Stimulated activated memory B cell treated with anti-CD40 and anti-IgM and Interleukin-4, amounts not matched to agents 10 μg/mL and 1 μg/mL and 100 μg/mL, for 72 hours (primary cell): ENCODE measurements at places on chromosomes 3 and 15.
A peak's percentile ranks its signal among the peaks of the same experiment; 100 is the strongest.

- H3K4me1 ChIP-seq: peaks cover 6% of the 10 kb centered on the region
- no peak overlapping the region for H3K4me3 ChIP-seq
- peaks cover 36% of the 10 kb centered on the region for H3K27me3 ChIP-seq
- H3K36me3 ChIP-seq: no peaks in the 10 kb centered on the region
Observed at GRCh38 chr3:126538966-126539365, 15.0 kb downstream of the CHST13 start.

GRCh38 chr15:91223863-91224262, 123.8 kb downstream of the SV2B start:
- no peak overlapping the region for H3K27ac ChIP-seq
- ATAC-seq: no peak
- H3K27me3 ChIP-seq: peaks cover 44% of the 10 kb centered on the region
- no peak overlapping the region for H3K4me3 ChIP-seq
- no peaks in the 10 kb centered on the region for H3K36me3 ChIP-seq

- H3K4me3 ChIP-seq: no peak overlapping the region
- H3K27ac ChIP-seq: no peak overlapping the region
- peaks cover 40% of the 10 kb centered on the region for H3K36me3 ChIP-seq
- H3K27me3 ChIP-seq: no peaks in the 10 kb centered on the region
- peaks cover 10% of the 10 kb centered on the region for H3K4me1 ChIP-seq
Observed at GRCh38 chr3:47440131-47440530, 35.6 kb downstream of the SCAP start.

GRCh38 chr15:57273402-57273801, 102.9 kb upstream of the CGNL1 start:
- ATAC-seq: no peak
- no peak overlapping the region for H3K4me3 ChIP-seq
- peak overlapping the region; percentile 33 for H3K27ac ChIP-seq
- H3K4me1 ChIP-seq: peaks cover 21% of the 10 kb centered on the region

DNA sequence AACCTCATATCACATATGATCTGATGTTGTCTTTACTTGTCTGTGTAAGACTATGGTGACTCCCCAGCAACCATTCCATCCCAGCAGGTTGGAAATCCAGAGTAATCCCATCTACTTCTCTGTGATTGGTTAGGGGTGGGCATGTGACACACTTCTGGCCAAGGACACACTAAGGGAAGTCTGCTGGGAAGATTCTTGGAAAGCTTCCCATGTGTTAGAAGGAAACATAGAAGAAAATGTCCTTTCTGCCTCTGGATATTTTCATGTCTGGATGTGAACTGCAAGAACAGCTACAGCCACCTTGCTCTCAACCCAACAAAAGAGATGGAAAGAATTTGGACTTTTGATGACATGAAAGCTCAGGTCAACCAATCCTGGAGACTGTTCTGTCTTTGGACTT, 2.6 kb upstream of the UBE2Q2 start:
- H3K4me1 ChIP-seq: peaks cover 16% of the 10 kb centered on the region
- no peak for ATAC-seq
- H3K27ac ChIP-seq: no peak overlapping the region
- no peak overlapping the region for H3K4me3 ChIP-seq

- no peak for ATAC-seq
- H3K27me3 ChIP-seq: no peaks in the 10 kb centered on the region
- H3K4me1 ChIP-seq: peaks cover 54% of the 10 kb centered on the region
- peaks cover 5% of the 10 kb centered on the region for H3K36me3 ChIP-seq
- H3K27ac ChIP-seq: no peak overlapping the region
Observed at GRCh38 chr15:73629798-73630429, 3.3 kb downstream of the NPTN start.

- no peaks in the 10 kb centered on the region for H3K4me1 ChIP-seq
- H3K27ac ChIP-seq: no peak overlapping the region
- no peak for ATAC-seq
- peaks cover 17% of the 10 kb centered on the region for H3K27me3 ChIP-seq
Observed at GRCh38 chr3:32359766-32360492, 31.7 kb upstream of the CMTM7 start.

GRCh38 chr3:95408464-95408862, 1345.6 kb downstream of the NSUN3 start:
- ATAC-seq: no peak
- H3K27me3 ChIP-seq: no peaks in the 10 kb centered on the region
- no peak overlapping the region for H3K27ac ChIP-seq
- H3K4me1 ChIP-seq: no peaks in the 10 kb centered on the region
- no peak overlapping the region for H3K4me3 ChIP-seq

DNA sequence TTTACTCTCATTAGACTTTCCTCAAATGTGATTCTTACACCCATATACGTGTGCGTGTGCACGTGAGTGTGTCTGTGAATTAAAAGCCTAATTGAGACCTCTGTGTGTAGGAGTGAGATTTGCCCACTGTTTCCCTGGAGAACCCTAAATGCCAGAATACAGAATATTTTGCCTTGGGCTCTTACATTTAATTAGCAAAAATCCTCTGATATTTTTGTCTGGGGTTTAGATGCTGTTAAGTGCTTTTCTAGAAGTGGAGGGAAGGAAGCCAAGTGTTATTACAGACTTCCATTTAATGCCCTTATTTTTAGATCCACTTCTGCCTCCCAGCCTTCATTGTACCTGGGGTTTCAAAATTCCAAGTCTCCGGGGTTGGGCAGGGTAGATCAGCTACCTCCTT, 17.8 kb downstream of the ZNF35 start:
- no peaks in the 10 kb centered on the region for H3K4me1 ChIP-seq
- H3K36me3 ChIP-seq: peaks cover 42% of the 10 kb centered on the region
- ATAC-seq: no peak
- no peak overlapping the region for H3K27ac ChIP-seq
- H3K27me3 ChIP-seq: no peaks in the 10 kb centered on the region
- no peak overlapping the region for H3K4me3 ChIP-seq

DNA sequence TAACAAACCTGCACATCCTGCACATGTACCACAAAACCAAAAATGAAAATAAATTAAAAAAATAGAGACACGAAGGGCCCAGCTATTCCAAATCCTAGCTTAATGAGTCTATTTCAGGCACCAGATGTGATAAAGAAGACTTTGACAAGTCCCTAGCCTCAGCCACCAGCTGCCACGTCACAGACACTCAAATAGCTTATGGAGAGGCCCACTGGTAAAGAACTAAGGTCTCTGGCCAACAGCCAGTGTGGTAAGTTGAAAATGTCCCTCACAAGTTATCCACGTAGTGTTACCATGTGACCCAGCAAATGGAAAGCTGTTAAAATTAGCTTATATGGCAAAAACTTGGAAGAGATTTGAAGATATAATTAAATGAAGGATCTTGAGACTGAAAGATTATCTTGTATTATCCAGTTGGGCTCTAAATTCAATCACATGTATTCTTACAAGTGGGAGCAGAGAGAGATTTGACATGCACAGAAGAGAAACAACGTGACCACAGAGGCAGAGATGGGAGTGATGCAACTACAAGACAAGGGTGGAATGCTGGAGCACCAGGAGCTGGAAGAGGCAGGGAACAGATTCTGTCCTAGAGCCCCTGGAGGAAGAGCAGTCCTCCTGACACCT, 10.9 kb downstream of the ACSBG1 start:
- H3K4me3 ChIP-seq: no peak overlapping the region
- H3K27me3 ChIP-seq: no peaks in the 10 kb centered on the region
- no peaks in the 10 kb centered on the region for H3K36me3 ChIP-seq
- ATAC-seq: no peak
- H3K4me1 ChIP-seq: no peaks in the 10 kb centered on the region
- no peak overlapping the region for H3K27ac ChIP-seq

GRCh38 chr3:149090907-149091306, 4.6 kb upstream of the HLTF start:
- H3K36me3 ChIP-seq: no peaks in the 10 kb centered on the region
- H3K4me3 ChIP-seq: no peak overlapping the region
- H3K27me3 ChIP-seq: no peaks in the 10 kb centered on the region
- H3K4me1 ChIP-seq: peaks cover 32% of the 10 kb centered on the region

- no peaks in the 10 kb centered on the region for H3K36me3 ChIP-seq
- H3K4me1 ChIP-seq: peaks cover 37% of the 10 kb centered on the region
- no peak for ATAC-seq
- H3K27me3 ChIP-seq: no peaks in the 10 kb centered on the region
- H3K27ac ChIP-seq: peak overlapping the region; percentile 14
Observed at GRCh38 chr15:31276596-31277298, 49.9 kb upstream of the KLF13 start.

DNA sequence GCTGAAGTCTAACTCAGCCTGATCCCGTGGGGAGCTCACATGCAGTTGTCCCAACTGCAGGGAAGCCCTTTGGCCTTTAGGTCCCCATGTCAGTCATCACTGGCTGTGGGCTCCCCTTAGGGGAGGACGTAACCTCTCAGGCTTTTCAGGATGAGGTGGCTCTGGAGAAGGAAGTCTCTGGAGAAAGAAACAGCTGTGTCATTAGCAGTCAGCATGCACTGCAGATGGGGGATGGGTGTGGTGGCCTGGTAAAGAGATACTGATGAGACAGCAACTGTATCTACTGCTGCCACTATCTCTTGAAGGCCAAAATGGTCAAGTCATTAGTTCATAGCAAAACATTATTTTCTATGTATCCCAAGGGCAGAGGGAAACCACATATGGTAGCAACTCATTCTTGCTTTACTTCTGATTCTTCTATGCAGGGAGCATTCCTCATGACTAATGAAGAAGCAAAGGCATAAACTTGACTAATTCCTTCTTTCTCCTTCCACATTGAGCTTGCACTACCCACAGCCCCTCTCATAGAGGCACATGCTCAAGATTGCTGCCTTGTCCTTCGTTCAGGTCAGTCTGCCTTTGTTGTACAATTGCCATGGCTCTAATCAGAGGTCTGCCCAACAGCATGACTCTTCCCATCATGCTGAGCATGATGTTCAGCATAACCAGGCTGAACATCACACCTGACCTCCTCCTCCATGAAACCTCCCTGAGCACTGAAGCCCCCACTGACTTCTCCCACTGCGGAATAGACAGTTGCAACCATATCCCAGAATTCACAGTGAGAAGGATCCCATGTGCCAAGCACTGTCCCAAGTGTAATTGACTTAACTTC, 47.8 kb upstream of the TMEM158 start:
- H3K4me1 ChIP-seq: no peaks in the 10 kb centered on the region
- H3K27ac ChIP-seq: no peak overlapping the region
- H3K4me3 ChIP-seq: no peak overlapping the region
- no peaks in the 10 kb centered on the region for H3K36me3 ChIP-seq
- peaks cover 69% of the 10 kb centered on the region for H3K27me3 ChIP-seq

GRCh38 chr3:156413293-156413892, 141.5 kb downstream of the SSR3 start:
- no peak overlapping the region for H3K27ac ChIP-seq
- H3K27me3 ChIP-seq: peaks cover 21% of the 10 kb centered on the region
- no peak for ATAC-seq
- H3K4me1 ChIP-seq: no peaks in the 10 kb centered on the region
- no peak overlapping the region for H3K4me3 ChIP-seq
- H3K36me3 ChIP-seq: no peaks in the 10 kb centered on the region

DNA sequence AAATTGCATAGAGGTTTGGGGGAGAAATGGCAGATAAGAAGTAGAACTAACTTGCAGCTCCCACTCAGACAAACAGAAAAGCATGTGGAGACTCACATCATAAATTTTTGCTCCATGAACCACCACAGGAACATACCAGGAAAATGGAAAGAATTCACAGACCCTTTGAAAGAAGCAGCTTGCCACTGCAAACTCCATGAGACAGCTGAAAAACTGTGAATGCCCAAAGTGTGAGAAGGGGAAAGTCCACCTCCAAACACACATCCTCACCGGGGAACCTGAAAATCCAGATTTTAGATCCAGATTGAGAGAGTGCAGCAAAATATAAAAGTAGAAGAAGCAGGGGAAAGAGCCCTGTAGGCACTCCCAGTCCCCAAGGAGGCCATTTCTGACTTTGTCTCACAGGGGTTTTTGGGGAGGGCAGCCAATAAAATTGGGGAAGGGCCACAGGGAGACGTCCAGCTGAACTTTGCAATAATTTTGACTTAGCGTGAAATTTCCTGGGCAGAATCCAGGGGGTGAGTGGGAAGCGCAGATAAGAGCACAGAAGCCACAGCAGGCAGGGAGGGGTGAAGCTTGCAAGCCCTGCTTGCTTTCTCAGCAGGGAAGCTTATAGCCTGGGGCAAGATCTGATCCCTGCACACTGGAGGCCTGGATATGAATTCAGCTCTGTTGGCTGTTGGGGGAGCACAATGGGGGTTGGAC, 183.4 kb upstream of the UBE2E2 start:
- no peak overlapping the region for H3K27ac ChIP-seq
- no peaks in the 10 kb centered on the region for H3K36me3 ChIP-seq
- no peak for ATAC-seq
- no peaks in the 10 kb centered on the region for H3K4me1 ChIP-seq

DNA sequence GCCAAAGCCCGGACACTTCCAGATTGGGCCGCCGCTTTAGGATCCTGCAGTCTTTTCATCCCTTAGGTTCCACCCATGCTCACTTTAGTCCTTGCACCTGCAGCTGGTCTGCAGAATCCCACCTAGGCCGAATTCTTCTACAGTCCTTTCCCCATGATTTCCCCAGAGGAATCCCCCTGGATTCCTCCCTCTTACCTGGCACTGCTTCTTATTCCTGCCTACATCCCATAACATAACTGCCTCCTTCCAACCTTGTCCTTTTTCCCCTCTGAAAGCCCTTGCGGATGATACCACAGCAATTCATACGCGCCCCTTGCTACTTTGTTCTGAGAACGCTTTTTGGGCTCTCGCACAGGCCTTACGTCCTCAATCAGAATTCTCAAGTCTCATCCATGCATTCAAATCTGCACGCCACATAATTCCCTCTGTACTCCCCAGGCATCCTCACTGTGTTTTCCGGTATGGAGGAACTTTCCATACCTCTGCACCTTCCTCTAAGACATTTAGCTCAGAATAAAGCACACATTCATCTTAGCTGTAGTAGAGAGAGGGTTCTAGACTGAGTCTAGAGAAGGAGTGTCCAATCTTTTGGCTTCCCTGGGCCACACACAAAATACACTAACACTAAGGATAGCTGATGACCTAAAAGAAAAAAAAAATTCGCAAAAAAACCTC, 619 bp downstream of the EIF2AK4 start:
- peak overlapping the region; percentile 88 for H3K4me3 ChIP-seq
- H3K27ac ChIP-seq: peak overlapping the region; percentile 83
- H3K36me3 ChIP-seq: peaks cover 25% of the 10 kb centered on the region

- ATAC-seq: no peak
- H3K27ac ChIP-seq: no peak overlapping the region
- H3K27me3 ChIP-seq: no peaks in the 10 kb centered on the region
- H3K4me1 ChIP-seq: no peaks in the 10 kb centered on the region
- no peak overlapping the region for H3K4me3 ChIP-seq
- H3K36me3 ChIP-seq: no peaks in the 10 kb centered on the region
Observed at GRCh38 chr3:148625991-148626390, 71.7 kb upstream of the AGTR1 start.

- ATAC-seq: no peak
- no peaks in the 10 kb centered on the region for H3K4me1 ChIP-seq
- H3K27ac ChIP-seq: no peak overlapping the region
- H3K4me3 ChIP-seq: no peak overlapping the region
- H3K27me3 ChIP-seq: peaks cover 3% of the 10 kb centered on the region
Observed at GRCh38 chr15:78220713-78221112, 13.7 kb downstream of the ACSBG1 start.

GRCh38 chr3:182284793-182285192, 508.5 kb upstream of the ATP11B start:
- ATAC-seq: no peak
- no peaks in the 10 kb centered on the region for H3K4me1 ChIP-seq
- H3K27me3 ChIP-seq: no peaks in the 10 kb centered on the region
- no peak overlapping the region for H3K27ac ChIP-seq
- H3K4me3 ChIP-seq: no peak overlapping the region
- H3K36me3 ChIP-seq: no peaks in the 10 kb centered on the region
